ENCODE measurements at places on chromosomes 2 and 18. TPM values are rescaled to one million over a fixed set of nuclear protein-coding genes. Genes with fewer than 3 reads are reported as not detected.

GRCh38 chr2:10787176-10787968, 25.2 kb downstream of the PDIA6 start:
- H3K27ac ChIP-seq = no peak overlapping the region
- H3K27me3 ChIP-seq = no peaks in the 10 kb centered on the region

GRCh38 chr2:62309465-62310091, 113.7 kb downstream of the B3GNT2 start:
- no peak overlapping the region for H3K27ac ChIP-seq
- no peak for DNase-seq
- H3K36me3 ChIP-seq = no peaks in the 10 kb centered on the region
- H3K4me3 ChIP-seq = no peak overlapping the region
- H3K27me3 ChIP-seq = no peaks in the 10 kb centered on the region

- no peak overlapping the region for H3K4me3 ChIP-seq
- H3K36me3 ChIP-seq = peaks cover 55% of the 10 kb centered on the region
- no peak overlapping the region for H3K27ac ChIP-seq
- peaks cover 3% of the 10 kb centered on the region for H3K4me1 ChIP-seq
Measured at GRCh38 chr2:73937103-73937885, 10.6 kb downstream of the DGUOK start.

RAPGEF4 gene
- 2.0 TPM for total RNA-seq

- no peaks in the 10 kb centered on the region for H3K27me3 ChIP-seq
- no peaks in the 10 kb centered on the region for H3K36me3 ChIP-seq
- no peak for DNase-seq
- H3K27ac ChIP-seq = no peak overlapping the region
- no peak overlapping the region for H3K4me3 ChIP-seq
Measured at GRCh38 chr2:122213312-122213711, 457.9 kb downstream of the TSN start.

ANKRD53 gene
- total RNA-seq = 0.14 TPM
